Stimulated activated CD4-positive, alpha-beta T cell treated with anti-CD3 and anti-CD28 coated beads, Interleukin-2, amount 100 ng/mL, for 48 hours (primary cell): ENCODE measurements at places on chromosomes 1 and 21.

DNA sequence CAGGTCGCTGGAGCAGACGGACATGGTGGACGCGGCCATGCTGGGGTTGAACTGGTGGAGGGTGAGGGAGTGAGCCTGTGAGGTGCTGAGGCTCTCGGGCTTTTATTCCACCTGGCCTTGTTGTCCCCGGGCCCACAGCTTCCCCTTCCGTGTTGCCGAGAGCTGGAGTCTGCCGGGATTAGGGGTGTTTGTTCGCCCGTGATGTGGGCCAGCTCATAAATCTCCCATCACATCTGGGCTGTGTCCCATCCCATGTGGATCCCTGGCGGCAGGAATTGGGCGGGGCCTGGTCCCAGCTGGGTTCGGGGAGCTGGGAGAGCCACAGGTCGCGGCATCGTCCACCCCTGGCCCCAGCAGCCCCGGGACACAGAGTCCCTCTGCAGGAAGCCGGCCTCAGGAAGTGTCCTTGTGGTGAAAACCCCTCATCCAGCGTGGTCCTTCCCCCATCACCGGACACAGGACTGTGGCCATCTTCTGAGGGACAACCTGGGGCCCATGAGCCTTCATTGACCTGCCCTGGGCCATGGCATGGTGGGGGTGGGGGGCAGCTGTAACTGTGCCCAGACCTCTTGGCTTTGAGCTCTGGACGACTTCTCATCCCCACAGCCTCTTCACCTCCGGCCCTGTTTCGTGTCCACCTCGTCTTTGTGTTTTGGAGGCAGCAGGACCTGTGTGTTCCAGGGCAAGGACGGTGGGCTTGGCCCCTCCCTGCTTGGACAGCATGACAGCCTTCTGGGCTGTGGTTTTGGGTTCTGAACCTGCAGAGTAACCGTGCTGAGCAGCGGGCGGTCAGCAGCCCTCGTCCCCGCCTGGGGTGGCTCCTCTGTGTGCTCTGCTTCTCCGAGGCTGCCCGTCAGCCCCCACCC, at the start of gene KRTAP10-6:
Gene KRTAP10-6, minus strand, starts transcription at position 60 of the 866 bp plus-strand sequence. Its CDS starts 21 bp downstream, at position 39.
- DNase-seq: no peak

- no peak for DNase-seq
These were observed 2015.8 kb downstream of the NCAM2 start for GRCh38 chr21:23014021-23014420.

GRCh38 chr1:211625040-211625439, 46.1 kb upstream of the SLC30A1 start:
- no peak for DNase-seq

DNA sequence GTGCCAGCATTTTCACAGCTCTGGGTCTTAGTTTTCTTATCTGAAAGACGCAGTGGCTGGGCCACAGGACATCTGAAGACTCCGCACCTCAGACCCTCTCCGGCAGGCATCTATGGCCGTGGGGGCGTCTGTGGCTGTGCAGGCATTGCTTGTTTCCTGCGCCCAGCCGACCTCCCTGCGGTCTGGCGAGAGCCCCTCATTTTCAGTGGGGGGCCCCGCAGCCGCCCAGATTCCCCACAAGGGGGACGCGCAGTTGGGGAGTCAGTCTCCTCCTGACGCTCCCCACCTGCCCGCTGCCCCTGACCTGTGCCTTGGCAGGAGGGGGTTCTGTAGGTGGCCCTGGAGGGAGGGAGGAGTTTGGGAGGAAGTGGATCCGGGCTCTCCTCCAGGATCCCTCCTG, 3.5 kb upstream of the TFF1 start:
- no peak for DNase-seq

DNA sequence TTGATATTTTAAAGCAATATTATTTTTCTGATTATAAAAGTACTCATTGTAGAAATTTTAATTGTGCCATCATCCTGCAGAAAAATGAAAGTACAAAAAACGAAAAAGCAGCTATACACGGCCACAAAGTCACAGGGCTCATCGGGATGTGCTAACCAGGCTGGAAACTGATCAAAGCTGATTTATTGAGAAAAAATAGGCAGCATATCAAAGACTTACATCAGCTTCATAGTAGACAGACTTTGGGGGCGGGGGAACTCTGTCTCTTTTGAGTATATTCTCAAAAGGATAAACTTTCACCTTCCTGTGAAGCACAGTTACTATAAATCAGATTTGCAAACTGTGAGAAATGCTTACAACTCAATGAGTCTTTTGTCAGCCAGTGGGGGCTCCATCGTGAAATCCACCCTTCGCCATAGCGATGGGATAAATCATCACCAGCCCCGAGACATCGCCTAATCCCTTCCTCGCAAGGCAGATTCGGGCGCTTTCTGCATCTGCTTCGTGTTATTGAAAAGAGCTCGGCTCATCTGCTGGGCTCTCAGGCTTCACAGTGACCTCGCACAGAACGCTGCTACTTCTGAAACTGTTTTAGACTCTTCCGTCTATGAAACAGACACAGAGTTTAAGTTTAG, 69.2 kb upstream of the ERG start:
- no peak for DNase-seq

DNA sequence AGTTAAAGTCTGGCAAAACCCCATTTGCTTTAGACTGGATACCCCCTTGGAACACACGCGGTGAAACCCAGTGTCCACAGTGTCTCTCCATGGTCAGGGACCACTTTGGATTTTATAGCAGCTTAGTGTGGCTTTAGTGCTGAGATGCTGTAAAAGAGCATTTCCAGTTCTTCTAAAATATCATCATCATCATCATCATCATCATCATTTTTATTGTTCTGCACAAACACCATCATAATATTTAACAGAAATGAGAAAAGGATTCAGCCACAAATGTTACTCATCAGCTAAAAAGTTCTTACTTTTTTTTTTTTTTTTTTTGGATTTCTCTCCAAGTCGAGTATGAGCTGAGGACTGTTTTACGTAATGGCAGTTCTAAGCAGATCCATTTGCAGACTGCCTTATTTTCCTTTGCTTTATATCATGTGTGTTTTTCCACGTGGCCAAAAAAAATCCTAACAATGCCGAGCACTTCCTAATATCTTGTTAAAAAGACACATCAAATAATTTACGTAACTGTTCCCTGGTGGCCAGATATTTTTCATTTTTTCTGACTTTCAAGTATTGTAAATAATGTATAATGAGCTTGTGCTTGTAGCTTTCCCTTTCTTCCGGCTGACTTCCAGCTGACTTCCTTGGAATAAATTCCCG, 62.8 kb downstream of the EVA1C start:
- DNase-seq: no peak

- DNase-seq: no peak
These were observed 111.6 kb upstream of the IFFO2 start for GRCh38 chr1:19067912-19068638.

DNA sequence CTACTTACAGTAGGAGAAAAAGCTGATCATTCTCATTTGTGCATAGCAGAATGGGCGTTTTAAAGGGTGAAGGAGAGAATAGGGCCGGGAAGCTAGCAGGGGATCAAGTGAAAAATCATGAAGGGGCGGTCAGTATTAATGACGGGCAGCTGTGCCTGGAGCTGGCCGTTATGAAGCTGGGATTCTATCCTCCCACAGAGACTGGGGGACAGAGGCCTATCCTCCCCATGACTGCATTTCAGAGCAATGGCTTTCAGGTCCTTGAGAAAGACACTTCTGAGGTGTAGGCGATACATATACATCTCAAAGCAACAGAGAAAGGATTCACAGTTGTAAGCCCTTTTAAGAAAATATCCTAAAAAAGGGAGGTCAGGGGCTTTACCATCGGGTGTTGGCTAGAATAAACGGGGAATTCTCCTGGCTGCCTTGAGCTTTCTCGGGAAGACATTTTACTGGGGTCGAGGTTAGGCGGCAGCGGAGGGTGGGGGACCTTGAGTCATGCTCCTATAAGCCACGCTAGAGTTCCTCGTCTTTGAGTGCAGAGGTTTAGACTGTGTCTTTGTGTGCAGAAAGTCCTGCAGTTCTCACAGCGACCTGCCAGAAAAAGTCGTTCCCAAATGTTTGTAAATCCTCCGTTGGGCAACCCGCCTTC, 559 bp upstream of the MTARC2 start:
- DNase-seq: no peak

DNA sequence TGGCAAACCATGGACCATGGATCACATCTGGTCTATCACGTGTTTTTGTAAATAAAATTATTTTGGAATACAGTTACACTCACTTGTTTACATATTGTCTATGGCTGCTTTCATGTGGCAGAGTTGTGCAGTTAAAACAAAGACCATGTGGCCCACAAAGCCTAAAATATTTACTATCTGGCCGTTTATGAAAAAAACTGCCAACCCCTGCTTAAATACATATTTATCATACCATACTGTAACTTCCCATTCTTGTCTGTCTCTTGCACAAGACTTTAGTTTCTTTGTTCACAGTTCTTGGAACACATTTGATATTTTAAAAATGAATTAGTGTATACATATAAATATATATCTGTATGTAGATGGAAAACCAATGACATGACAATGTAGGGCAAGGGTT, 141.5 kb downstream of the PAPPA2 start:
- no peak for DNase-seq

DNA sequence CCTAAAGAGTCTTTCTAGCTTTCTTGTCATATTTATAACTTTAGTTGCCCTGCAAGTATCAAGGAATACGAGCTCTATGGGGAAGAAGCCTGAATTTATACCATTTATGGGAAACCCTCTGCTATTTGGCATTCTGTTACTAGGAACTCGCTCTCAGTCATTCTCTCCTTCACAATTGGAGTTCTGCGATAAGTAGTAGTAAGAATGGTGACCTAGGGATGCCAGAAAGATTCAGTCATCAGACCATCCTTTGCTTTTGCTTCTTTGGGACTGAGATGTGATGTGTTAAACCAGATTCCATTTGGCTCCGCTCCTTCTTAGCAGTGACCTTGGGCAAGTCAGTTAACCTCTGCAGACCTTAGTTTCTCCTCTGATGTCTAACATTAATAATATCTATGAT, 256.5 kb downstream of the FGGY start:
- DNase-seq: no peak

DNA sequence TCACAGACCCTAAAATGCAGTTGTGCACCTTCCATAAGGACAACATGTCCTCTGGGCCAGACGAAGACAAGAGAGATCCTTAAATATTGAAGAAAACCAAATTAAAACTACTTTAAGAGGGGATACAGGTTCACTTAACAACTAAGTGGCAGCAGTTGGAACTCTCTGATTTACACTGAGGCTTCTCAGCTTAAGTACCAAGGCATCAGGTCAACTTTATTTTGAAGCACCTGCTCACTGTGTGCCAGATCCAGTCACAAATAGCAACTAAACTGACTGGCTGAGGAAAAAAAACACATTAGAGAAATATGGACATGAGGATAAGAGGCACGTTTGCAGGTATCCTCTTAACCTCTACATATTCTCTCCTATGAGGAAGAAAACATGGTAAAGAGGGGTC, 33.2 kb downstream of the SLC35D1 start:
- DNase-seq: no peak
